ENCODE measurements at places on chromosomes 4 and X.

- DNase-seq: peak; percentile 4
Observed at GRCh38 chr4:77074381-77074831, 1.4 kb downstream of the CCNI start.

DNA sequence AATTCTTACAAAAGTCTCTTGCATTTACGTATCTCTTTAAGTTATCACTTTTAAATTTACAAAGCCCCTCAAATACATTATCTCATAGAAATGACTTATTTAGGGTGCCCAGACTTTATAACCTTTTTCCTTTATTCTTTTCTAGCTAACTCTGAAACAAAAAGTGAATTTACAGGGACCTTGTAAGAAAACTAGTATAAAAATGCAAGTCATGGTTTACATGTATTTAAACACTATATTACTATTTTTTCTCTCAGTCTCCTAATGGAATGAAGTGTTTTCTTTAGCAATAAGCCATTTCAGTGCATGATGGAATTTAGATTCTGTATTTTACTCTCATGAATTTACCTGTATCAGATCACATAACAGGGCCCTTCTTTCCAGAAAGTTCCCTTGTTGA, 14.5 kb upstream of the HEPH start:
- no peak for DNase-seq

DNA sequence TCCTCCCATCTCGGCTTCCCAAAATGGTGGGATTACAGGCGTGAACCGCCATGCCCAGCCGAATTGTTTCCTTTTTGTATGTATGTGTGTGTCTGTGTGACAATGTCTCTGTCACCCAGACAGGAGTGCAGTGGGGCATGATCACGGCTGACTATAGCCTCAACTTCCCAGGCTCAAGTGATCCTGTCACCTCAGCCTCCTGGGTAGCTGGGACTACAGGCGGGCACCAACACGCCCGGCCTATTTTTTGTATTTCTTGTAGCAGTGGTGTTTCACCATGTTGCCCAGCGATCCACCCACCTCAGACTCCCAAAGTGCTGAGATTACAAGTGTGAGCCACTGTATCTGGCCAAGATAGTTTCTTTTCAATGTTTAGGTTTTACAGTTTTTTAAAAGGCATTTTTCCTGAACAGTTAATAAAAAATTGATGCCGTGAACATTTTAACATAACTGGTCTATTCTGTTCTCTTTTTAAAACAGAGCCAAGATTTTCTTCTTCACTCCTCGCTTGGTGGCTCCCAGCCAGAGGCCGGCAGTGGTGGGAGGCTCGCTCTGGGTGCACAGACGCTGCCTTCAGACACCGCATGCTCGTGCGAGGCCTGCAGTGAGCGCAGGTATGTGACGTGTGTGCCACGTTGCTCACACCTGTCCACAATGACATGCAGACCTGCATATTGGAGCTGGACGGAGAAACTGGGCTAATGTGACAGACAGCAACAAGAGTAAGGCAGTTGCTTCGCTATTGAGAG, 88.5 kb downstream of the FAM193A start:
- DNase-seq: no peak

DNA sequence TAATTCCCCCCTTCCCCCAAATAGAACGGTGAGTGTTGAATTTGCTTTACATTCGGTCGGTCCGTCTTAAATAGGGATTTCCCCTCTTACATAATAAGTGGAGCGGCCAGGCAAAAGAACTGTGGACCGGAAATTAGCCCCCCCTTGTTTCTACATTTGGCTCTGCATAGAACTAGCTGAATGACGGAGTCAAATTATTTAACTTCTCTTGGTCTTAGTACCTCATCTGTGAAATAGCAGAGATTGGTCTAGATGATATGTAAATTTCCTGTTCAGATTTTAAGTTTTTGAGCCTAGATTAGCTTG, 1.3 kb downstream of the SPATA18 start:
- no peak for DNase-seq

DNA sequence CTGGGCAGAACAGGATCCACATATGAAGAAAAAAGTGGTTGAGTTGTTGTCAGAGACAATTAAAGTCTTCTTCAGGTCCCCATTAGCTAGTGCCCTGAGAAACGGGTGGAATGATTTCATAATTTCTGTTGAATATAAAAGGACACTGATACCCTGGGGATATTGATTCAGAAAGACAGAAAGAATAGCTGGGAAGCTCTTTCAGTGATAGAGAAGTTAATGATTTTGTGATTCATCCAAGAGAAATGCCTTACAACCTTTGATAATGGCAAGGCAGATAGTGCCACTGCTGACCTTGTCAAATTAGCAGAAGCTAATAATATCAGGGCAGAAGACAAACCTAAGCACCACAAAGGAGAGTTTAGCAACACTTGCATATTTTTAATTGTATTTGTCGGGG, 37.9 kb downstream of the UNC5C start:
- no peak for DNase-seq
